Muscle of leg (tissue), 16 donors: ENCODE measurements at places on chromosomes 7 and 10. TPM values are rescaled to one million over a fixed set of nuclear protein-coding genes. Genes with fewer than 3 reads are reported as not detected.

- DNase-seq = peak; percentile 41
Observed at GRCh38 chr10:88186335-88186734, 322.9 kb downstream of the PTEN start.

DNA sequence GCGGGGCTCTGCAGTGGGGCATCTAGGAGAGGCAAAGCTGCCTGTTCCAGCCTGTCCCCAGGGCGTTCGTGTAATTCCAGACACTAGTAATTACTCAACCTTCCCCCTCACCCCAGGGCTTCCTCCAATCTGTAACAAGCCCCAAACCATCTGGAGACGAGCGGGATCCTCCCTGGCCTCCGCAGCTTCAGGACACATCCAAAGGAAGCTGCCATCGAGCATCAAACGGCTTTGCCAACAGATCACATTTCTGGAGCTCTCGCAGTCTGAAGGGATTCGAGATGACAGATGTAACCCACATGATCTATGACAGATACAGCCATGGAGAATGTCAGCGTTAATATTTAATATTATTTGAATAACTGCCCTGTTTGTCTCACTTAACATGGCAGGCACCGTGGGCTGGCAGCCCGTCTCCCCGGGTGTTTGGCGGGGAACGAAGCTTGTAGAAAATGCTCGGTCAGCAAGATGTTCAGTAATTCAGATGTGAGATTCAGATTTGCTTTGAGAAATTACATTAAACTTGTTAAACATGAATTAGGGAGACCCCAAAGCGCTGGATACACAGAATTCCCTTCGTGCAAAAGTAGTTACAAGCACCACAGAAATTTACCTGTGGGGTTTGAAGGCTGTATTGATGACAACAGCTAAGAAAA lies 108.5 kb upstream of the C7orf33 start:
- DNase-seq = peak; percentile 33

- DNase-seq = no peak
Observed at GRCh38 chr7:50207686-50208255, 96.7 kb upstream of the IKZF1 start.

DNA sequence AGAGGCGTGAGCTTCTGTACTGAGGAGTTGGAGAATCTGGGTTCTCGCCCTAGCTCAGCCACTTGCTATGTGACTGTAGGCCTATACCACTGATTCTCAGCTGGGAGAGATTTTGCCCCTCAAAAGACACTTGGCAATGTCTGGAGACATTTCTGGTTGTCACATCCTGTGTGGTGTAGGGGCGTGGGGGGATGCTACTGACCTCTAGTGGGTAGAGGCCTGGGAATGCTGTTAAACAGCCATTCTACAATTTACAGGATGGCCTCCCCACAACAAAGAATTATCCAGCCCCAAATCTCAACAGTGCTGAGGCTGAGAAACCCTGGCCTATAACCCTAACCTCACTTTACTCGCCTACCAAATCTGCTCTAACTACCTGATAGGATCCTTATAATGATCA lies 58.8 kb upstream of the GAD2 start:
- DNase-seq = no peak

DNA sequence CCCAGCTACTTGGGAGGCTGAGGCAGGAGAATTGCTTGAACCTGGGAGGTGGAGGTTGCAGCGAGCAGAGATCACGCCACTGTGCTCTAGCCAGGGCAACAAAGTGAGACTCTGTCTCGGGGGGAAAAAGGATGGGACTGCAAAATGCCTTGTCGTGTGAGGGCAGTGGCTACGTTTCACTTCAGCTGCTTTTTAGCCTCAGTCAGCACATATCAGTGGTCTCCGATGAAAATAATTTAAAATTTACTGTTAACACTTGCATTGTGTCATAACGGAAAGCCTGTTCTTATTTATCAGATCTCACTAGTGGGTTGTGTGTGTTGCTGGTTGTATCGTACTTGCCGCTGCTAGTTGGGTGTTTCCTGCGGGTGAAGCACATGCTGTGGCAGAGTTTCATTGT lies 61.9 kb downstream of the RBM33 start:
- DNase-seq = no peak

- DNase-seq = no peak
Observed at GRCh38 chr10:70498970-70499835, 20.6 kb downstream of the PALD1 start.

Gene SPACDR
- total RNA-seq = 1.2 TPM
